T-helper 17 cell (primary cell): ENCODE measurements at places on chromosomes 11 and 22.

GRCh38 chr11:30393012-30393411 is 70.1 kb downstream of the ARL14EP start:
- DNase-seq: no peak

DNA sequence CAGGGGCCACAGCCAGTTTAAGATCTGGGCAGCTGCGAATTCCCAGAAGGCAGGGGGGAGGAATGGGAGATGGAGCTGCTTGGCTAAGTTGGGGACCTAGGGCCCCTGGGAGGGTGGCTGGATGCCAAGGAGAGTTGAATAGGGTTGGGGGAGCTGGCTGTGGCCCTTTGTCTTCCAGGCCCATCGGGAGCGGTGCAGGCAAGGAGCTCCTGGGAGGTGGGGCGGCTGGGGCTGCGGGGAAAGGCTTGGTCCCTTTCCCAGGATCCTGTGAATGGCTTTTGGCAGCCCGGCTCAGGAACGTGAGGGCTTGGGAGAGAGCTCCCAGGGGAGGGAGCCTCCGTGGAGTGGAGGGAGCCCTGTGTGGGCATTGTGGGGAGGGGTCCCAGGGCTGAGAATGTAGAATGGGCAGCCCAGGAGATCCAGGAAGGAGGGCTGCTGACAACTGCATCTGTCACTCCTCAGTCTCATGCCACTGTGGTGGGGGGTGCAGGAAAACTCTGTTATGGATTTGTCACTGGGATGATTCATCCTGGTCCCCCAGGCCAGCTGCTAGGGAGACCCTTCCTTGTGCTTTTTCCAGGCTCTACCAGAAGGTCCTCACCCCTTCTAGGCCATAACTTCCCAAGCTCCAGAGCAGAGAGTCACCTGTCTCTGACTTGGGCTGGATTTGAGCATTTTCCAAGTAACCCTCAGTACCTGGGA is 6.0 kb downstream of the FREY1 start:
- DNase-seq: no peak

DNA sequence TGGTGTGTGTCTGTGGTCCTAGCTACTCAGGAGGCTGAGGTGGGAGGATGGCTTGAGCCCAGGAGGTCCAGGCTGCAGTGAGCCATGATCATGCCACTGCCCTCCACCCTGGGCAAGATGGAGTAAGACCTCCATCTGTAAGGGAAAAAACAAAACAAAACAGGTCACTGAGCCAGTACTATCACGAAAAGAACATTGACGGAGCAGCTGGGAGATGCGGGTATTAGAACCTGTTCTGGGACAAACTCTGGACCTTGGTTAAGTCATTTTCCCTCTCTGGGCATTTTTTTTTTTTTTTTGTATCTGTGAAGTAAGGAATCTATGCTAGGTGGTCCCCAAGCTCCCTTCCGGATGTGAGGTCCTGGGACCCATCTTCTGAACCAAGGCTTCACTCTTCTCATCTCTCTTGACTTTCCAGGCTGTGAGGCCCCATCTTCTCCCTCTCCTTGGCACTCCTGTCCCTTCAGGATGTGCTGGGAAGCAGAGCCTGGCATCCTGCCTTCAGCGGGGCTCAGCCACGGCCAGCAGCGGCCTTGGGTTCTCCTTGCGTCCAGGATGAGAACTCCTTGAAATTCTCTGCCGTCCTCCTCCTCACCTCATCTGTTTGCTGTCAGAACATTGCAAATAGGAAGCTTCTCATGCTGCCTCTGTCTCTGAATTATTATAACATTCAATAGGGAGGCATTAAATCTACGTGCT is 130.8 kb downstream of the GRIK4 start:
- DNase-seq: no peak

DNA sequence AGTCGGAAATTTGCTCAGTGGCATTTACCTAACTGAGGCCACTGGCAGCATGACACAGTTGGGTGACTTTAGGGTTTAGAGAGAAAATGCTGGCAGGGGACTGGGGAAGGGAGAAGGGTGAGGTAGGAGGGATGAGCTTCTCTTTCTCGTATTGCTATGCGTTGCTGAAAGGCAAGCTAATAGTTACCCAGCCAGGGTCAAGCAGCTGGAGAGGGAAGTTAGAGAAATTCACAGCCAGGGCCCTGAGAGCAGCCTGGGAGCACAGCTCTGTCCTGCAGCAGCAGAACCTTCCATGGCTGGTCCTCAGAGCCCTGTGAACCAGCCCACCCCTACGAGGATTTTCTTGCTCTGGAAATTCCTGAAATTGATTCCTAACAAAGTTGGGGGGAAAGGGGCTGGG is 679.6 kb downstream of the NTM start:
- DNase-seq: no peak

- DNase-seq: peak; percentile 4
Measured at GRCh38 chr11:66847461-66848232, 4.4 kb downstream of the RCE1 start.
